Osteocyte (in vitro differentiated cells): ENCODE measurements at places on chromosomes 3 and 15. TPM values are rescaled to one million over a fixed set of nuclear protein-coding genes. Genes with fewer than 3 reads are reported as not detected.

GRCh38 chr3:54168451-54168850, 46.1 kb downstream of the CACNA2D3 start:
- no peaks in the 10 kb centered on the region for H3K27me3 ChIP-seq
- H3K36me3 ChIP-seq, result no peaks in the 10 kb centered on the region
- H3K4me3 ChIP-seq, result no peak overlapping the region

DNA sequence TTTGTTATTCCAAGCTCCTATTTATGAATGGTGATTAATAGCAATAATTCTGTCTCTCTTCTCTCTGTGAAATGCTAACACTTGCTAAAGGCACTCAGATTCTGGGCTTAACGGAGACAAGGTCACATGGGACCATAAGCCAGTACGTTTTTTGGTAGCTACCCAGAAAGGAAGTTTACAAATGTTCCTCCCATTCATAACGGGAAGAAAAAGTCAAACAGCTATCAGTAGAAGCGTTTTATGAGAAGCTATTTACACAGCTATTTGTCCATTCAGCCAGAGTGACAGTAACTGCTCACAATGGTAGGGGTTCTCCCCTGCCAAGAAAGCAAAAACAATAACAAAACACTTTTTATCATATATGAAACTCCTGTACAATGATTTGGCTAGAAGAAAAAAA, 51.5 kb downstream of the ZMAT3 start:
- no peak overlapping the region for H3K27ac ChIP-seq
- H3K4me3 ChIP-seq, result no peak overlapping the region
- DNase-seq, result no peak
- H3K36me3 ChIP-seq, result peaks cover 35% of the 10 kb centered on the region

- peak; percentile 88 for DNase-seq
- H3K27ac ChIP-seq, result no peak overlapping the region
- H3K4me1 ChIP-seq, result peaks cover 10% of the 10 kb centered on the region
- H3K36me3 ChIP-seq, result no peaks in the 10 kb centered on the region
- H3K4me3 ChIP-seq, result no peak overlapping the region
These were observed 106.4 kb downstream of the FBLN2 start for GRCh38 chr3:13655061-13655913.

- H3K36me3 ChIP-seq, result peaks cover 13% of the 10 kb centered on the region
- H3K4me3 ChIP-seq, result peak overlapping the region; percentile 54
These were observed 88.3 kb downstream of the ATP10A start for GRCh38 chr15:25774871-25775270.

DNA sequence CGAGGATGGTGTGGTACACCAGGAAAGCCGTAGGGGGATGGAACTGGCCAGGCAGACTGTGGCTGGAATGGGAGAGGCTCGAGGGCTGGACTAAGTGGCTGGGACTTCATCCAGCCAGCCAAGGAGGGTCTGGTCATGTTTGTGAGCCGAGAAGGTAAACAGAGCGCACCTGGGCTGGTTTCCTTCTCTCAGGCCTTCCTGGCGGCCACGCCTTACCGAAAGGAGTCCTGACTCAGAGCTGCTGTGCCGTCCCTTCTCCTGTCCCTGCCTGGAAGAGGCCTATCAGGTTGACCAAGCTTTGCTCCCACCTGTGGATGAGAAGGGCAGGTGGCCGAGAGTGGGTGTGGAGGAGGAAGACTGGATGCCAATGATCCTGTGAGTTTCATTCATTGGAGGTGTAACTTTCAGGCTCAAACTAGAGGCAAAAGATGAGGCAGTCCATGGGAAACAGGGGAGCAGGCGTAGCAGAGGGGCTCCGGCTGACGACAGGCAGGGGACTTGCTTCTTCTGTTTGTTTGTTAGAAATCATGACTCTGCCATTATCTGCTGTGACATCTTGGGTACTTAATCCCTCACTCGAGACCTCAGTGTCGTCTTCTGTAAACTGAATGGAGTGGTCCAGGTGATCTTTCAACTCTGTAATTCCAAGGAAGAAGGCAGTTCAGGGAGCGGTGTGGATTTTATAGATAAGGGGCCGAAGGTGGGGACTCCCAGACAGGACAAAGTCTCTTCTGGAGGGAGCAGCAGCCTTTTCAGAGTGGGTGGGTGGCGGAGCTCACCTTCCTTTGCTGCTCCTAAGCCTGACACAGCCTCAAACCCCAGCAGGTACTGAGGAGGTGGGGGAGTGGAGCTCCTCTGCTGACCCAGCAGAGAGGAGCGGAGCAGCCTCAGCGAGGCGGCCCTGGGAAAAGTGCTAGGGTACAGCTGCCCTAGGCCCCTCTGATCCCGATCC, 71.8 kb upstream of the GATM start:
- H3K36me3 ChIP-seq, result no peaks in the 10 kb centered on the region
- no peak overlapping the region for H3K27ac ChIP-seq
- no peak overlapping the region for H3K4me3 ChIP-seq

DNA sequence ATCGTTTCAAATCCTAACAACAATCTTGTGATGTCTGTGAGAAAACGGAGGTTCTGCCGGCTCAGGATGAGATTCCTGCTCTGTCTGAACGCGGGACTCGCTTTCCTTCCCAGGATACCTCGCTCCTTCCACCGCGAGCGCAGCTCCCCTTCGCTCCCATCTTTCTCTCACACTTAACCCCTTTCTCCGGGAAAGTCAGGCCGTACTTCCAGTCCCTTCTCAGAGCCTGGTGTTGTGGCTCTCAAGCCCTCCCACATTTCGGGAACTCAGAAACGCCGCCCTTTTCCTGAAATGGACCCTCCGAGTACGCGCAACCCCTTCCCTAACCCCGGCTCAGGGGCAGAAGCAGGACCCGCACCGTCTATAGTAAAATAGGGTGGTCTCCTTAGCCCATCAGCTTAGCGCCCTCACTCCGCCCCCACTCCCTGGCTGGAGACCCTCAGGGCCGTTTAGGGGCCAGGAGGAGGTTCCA, 378 bp upstream of the FEM1B start:
- H3K27ac ChIP-seq, result peak overlapping the region; percentile 97
- no peaks in the 10 kb centered on the region for H3K27me3 ChIP-seq
- peak overlapping the region; percentile 95 for H3K4me3 ChIP-seq
- DNase-seq, result no peak
- peaks cover 57% of the 10 kb centered on the region for H3K4me1 ChIP-seq

DNA sequence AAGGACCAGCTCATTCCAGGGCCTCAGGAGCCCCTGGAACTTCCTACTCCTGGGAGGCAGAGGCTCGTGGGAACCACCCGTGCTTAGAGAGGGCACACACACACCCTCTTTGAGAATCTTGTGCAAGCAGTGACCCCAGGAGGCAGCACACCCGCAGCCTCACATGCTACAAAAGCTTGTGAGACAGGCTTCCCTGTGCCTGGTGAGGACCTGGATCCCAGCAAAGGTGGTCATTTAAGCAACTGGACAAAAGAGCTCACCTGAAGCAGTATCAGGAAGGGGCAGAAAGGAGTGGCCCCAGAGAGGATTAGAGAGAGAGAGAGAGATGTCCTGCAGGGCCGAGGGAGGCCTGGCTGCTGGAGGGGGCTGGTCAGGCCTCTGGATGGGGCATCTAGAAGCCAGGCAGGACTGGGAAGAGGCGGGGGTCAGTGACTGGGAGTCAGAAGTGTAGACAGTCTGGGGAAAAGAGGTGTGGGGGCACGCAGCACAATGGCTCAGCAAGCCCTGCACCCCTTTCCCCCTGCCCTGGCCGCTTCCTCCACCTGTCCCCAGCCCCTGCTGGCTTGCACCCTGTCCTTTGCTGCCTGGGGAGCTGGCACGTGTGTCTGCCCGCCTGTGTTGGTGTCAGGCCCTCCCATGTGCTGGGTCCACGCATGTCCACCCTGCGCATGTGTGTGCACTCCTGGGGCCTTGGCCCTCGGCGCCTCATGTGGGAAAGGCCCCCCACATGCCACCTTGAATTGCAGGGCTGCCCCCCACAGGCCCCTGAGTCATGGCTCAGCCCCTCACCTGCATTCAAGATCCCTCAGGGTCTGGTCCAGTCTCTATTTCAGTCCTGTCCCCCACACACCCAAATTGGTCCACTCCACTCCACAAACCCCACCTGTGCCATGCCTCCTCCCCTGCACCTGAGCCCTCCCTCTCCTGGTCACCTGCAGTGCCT, 36.9 kb downstream of the TSPAN3 start:
- no peaks in the 10 kb centered on the region for H3K27me3 ChIP-seq
- H3K4me1 ChIP-seq, result peaks cover 18% of the 10 kb centered on the region
- H3K4me3 ChIP-seq, result no peak overlapping the region
- DNase-seq, result no peak

- no peaks in the 10 kb centered on the region for H3K36me3 ChIP-seq
- no peak overlapping the region for H3K27ac ChIP-seq
- H3K4me3 ChIP-seq, result no peak overlapping the region
- peaks cover 4% of the 10 kb centered on the region for H3K4me1 ChIP-seq
- no peak for DNase-seq
These were observed 65.4 kb downstream of the TFRC start for GRCh38 chr3:196016485-196016884.

DNA sequence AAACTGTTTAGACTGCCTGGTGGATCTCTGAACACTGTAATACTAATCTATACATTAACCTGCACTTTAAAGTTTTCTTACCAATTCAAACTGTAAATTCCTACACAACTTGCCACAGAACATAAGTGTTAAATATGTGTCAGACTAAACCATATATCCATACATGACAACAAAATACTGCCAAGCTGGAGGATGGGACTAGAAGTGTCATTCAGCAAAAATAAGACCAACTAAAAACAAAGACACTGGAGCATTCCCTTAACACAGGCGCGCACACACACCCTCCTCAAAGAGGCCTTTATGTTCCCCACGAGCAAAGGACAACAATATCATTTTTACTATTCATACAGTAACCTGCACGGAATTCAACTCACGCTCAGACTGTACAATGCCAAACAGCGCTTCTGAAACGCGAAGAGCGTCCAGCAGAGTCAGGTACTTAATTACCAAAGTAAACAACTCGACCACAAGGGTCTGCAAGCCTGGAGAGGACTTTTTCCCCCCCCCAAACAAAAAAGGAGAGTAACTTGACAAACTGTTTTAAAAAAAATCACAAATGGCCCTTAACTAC, 1.1 kb downstream of the DCUN1D1 start:
- peak overlapping the region; percentile 93 for H3K4me3 ChIP-seq
- no peaks in the 10 kb centered on the region for H3K27me3 ChIP-seq
- no peaks in the 10 kb centered on the region for H3K36me3 ChIP-seq
- DNase-seq, result no peak

The CASR gene
- not detected in 2 replicates for total RNA-seq
